ENCODE measurements at places on chromosomes 6 and 20.

DNA sequence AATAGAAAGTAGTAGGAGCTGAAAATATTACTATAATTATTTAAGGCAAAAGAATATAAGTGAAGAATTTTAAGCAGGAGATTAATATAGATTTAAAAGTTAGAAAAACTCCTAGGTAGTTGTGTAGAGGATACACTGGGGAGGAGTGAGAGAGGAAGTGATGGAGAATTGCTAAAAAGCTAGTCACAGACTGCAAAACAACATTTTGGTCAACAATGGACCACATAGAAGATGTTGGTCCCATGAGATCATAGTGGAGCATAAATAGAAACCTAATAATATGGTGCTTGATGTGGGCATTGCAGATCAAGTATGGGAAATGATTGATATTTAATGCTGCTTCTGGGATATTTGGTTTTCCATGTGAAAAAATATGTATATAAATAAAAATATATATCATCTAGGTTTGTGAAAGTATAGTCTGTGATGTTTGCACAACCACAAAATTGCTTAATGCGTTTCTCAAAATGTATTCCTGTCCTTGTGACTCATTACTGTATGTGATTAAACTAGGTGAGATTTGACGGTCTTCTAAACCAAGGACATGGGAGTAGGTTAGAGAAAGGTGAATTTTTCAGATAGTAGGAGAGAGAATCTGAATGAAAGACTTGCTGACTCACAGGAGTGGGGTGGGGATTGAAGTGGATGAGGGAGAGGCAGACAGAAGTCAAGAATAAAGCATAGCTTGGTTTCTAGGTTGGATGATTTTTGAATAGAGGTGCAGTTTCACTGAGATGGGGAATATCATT is 174.0 kb downstream of the BCKDHB start:
- no peak for DNase-seq

DNA sequence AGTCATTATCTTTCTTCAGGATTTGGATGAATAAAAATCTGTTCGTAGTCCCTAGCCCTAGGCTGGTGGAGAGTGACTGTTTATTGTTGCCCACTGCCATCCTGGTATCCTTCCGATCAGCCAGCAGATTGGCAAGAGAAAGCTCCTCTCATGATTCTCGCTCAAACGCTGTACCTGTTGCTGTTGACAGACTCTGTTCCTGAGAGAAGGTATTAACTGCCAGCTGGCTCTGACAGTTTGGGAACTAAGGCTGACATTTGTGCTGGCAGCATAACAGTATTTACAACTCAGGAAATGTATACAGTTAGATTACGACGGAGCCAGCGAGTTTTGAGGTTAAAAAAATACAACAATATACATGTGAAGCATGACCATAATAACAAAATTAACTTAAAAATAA is 674.5 kb downstream of the PRKN start:
- no peak for DNase-seq

DNA sequence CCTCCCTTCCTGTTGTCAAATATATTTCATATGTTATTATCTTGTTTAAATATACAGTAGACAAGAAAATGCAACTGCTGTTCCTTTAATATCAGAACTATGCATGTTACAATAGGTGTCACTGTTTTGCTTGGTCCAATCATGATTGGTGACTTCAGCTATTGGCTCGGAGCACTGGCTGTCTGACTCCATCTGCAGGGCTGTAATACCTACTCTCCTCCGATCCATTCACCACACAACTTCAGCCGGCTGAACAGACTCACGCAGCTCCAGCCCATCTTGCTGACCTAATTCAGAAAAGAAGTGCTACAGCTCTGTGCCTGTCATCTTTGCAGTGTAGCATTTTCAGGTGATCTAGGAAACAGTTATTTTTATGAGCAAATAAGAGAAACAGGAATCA is at the start of gene BTBD3:
TSS of gene BTBD3 (plus strand) at position 231 of the 400 bp plus-strand sequence. CDS start 383 bp downstream, outside the sequence.
- no peak for DNase-seq

DNA sequence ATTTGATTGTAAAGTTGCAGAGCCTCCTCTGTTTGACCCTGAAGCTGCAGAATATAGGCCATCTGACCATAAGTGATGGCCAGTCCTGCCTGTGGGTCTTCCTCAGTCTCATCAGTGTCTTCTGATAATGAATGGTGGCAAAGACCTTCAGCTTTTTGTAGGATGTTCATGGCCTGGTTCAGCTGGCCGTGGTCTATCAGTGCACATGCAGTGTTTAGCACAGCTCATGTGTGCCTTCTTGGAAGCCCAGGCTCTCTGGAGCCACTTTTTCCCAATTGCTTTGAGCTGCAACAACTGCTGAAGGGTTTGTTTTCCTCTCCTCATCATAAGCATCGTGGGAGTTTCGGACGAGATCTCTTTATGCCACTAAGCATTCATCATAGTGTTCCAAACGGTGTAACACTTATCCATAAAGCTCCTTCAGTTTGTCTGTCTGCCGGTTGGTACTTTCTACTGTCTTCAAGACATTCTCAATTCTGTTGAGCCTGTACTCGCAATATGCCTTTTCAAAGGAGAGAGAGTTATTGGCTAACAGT is 70.1 kb upstream of the TULP4 start:
- DNase-seq: no peak

DNA sequence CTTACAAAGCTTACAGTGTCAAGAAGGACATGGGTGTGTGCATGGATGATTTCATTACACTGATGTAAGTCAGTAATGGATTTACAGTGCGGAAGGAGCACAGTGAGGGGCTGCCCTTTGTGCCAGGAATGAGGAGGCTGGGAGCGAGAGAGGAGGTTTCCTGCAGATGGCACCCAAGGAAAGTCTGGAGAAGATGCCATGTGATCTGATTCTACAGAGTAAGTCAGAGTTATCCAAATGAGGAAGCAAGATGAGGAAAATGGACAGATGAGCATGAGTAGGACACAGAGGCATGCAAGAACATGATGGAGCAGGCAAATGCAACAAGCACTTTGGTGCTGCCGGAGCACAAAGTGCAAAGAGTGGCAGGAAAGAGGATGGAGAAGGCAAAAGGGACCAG is 29.7 kb downstream of the MAP7 start:
- no peak for DNase-seq

- DNase-seq: no peak
These were observed 65.9 kb upstream of the DDR1 start for GRCh38 chr6:30818391-30818841.

DNA sequence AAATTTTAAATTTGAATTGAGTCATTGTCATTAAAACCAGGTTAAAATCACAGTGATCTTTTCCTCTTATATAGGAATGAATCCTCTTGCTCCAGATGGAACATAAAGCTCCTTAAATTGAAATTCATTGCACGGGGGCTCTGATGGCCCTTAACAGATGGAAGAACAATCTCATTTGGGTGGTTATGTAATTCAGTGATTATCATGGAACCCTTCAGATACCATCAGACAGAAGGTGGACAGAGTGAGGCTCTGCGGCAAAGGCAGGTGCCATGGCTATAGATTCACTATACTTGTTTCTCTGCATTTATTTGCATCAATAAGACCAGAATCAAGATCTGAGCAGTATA is 17.8 kb upstream of the RNF182 start:
- DNase-seq: no peak

GRCh38 chr6:33933101-33933500 is 129.3 kb upstream of the MLN start:
- DNase-seq: no peak

GRCh38 chr6:31162463-31163165 is 4.2 kb downstream of the TCF19 start:
- DNase-seq: no peak

- DNase-seq: no peak
These were observed 2.6 kb downstream of the RPS10 start for GRCh38 chr6:34423254-34423653.

DNA sequence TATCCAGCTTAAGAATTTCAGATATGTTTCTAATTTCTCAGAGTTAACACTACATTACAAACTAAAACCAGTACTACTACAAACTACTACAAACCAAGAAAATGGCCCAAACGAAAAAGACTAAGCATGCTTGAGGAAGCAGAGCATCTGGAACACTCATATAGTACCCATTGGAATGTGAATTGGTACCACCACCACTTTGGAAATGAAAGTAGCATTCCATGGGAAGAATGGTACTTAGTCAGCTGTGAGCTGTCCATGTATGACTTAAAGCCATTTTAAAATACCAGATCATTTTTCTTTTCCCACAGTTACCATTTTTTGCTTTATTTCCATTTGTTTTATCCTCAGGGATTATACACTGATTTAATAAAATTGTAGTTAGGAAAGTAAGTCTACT is 30.5 kb downstream of the FBXO9 start:
- DNase-seq: no peak

DNA sequence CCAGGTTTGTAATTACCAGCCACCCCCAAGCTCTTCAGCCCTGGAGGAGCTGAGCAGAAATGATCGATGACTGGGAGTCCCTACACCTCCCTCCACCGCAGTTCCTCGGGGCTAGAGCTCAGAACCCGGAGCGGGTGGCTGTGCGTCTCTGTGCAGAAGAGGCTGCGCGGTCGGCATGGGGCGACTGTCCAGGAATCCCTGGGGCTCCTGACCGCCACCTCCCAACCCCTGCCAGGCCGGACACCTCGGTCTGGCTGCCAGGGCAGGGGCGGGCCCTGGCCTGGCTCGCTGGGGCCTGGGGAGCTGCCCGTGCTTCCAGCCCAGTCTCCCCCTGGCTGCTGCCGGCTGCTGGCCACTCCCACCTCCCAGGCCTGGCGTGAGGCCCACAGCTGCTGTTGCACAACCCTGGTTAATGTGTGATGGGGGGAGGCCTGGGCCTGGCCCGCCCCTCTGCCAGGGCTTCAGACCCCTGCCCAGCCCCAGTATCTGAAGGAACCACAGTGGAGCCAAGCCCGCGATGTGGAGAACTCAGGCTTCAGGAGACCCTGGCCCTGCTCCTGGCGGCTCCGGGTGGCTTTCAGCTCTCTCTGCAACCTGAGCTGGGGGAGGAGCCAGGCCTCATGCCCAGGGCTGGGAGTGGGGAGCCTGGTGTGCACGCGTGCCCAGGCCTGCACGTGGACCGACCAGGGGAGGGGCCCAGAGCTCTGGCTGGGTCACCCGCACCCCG is 1.2 kb downstream of the SLC2A4RG start:
- DNase-seq: no peak

Measured in stimulated activated CD4-positive, alpha-beta T cell treated with anti-CD3 and anti-CD28 coated beads, TNF-alpha, amount 100 ng/mL, for 1 hour (primary cell).